ENCODE measurements at places on chromosomes 5 and 9.

DNA sequence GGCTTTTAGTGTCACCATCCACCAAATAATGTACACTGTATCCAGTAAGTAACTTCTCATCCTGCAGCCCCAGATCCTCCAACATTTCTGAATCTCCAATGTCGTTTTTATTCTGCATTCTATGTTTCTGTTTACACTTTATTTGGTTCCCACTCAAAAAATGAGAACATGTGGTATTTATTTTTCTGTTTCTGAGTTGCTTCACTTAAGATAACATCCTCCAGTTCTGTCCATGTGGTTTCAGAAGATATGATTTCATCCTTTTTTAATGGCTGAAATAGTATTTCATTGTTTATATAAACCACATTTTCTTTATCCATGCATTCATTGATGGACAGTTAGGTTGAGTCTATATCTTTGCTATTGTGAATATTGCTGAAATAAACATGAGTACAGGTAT is 677.3 kb upstream of the FTMT start:
- DNase-seq: no peak

GRCh38 chr5:40166802-40167201 is 512.9 kb upstream of the PTGER4 start:
- DNase-seq: no peak

DNA sequence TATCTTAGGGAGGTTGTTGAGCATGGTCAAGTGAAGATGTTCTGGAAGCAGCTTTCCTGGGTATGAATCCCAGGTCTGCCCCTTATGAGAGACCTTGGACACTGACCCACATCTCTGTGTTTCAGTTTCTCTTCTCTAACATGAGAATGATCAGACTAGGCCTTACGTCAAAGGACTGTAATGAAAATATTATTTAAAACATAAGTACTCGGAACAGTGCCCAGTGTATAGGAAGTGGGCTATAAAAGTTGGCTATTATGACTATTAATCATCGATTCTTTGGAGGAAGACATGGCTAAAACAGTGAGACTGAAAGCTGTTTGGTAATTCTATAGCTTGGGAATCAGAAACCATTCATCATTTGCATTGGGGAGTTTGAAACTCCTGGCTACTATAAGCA is 65.3 kb upstream of the MYO10 start:
- no peak for DNase-seq

GRCh38 chr5:14234204-14234603 is 91.1 kb downstream of the TRIO start:
- no peak for DNase-seq

- DNase-seq: no peak
Observed at GRCh38 chr5:143201589-143201988, 201.9 kb downstream of the NR3C1 start.

GRCh38 chr5:61186634-61187033 is 24.4 kb upstream of the SMIM15 start:
- no peak for DNase-seq

DNA sequence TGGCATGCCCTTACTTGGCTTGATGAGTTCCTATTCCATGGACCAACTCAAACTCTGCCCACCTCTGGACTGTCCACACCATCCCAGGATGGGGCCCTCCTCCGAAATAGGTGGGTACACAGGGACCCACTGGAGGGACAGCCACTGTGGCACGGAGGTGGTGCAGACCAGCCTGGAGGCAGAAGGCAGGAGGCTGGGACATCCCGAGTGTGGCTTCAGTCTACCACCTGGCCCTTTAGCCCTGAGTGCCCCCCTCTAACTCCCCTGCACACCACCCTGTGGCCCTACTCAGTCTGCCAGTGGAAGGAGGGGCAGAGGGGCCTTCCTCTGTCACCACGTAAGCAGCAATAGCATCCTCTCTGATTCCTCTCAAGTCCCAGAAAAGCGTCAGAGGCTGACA is 3.7 kb downstream of the IL3 start:
- no peak for DNase-seq

- no peak for DNase-seq
Observed at GRCh38 chr9:20139763-20140290, 351.0 kb upstream of the SLC24A2 start.

GRCh38 chr9:4366591-4367330 is 66.9 kb upstream of the GLIS3 start:
- peak; percentile 75 for DNase-seq

GRCh38 chr5:6485441-6485840 is 36.8 kb downstream of the UBE2QL1 start:
- DNase-seq: no peak

GRCh38 chr9:224582-225520 is 10.2 kb downstream of the DOCK8 start:
- DNase-seq: no peak

DNA sequence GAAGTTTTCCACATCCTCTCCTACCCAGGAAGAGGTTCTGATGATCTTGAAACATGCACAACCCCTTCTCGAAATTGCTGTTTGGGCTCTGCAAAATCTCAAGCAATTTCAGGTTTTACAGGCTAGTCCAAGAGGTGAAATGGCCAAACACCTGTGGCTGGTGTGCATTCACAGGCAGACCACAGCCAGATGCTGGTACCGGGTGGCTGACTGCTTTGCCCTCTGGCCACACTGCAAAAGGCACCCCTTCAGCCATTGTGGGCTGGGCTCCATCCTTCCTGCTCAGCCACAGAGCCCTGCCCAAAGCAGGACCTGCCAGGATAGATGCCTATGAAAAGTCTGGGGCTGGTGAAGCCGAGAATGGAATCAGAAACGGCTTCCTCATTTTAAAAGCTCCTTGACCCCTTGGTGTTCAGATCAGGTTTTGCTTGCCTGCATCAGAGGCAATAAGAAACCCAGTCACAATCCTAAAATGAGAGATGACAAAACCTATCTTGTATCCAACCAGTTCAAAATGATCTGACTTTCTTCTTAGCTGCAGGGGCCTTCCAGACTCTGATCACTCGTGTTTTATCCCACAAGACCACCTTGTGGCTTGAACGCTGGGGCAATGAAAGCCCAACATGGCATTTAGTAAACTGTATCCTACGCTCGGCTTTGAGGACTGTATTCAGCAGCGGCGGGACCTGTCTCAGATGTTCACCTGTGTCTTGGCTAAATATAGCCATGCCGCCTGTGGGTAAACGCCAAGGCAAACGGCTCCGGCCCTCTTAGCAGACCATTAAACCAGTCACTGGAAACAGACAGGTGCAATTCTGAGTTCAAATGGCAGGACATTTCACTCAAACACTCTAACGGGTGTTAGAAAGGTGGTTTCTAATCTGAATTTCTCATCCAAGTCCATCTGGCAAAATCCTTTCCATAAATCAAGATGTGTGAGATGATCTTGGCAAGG is 49.6 kb downstream of the EPB41L4B start:
- no peak for DNase-seq

DNA sequence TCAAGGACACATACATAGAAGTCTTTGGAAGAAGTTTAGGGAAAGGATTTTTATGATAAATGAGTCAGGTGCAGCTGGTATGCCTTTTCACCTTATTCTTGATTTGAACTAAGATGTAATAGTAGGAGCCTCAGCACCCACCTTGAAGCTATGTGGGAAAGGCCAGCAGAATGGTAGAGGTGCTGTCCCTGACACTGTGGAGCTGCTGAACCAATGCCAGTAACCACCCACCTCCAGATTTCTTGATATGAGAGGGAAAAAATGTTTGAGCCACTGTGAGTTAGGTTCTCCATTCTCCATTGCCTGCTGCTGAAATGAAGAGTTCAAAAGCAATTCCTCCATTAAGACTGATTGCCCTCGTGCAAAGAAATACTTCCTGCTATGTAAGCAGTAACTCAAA is 12.2 kb upstream of the HMGCR start:
- DNase-seq: no peak

DNA sequence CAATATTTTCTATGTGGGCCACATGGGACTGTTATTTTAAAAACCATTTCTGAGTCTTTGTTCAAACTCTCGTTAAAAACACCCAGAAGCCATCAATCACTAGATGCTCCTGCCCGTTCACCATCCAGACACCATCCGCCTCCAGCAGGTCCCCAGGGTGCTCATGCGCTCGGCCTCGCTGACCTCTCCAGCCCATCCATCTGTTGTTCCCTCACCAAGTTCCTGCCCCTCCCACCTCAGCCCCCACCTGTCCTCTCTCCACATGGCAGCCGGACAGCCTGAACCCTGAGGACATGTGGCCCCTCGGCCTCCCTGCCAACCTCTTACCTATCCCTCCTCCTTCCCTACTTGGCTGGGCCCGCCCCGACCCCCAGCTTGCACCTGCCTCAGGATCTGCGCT is 31.6 kb downstream of the NSUN2 start:
- no peak for DNase-seq

DNA sequence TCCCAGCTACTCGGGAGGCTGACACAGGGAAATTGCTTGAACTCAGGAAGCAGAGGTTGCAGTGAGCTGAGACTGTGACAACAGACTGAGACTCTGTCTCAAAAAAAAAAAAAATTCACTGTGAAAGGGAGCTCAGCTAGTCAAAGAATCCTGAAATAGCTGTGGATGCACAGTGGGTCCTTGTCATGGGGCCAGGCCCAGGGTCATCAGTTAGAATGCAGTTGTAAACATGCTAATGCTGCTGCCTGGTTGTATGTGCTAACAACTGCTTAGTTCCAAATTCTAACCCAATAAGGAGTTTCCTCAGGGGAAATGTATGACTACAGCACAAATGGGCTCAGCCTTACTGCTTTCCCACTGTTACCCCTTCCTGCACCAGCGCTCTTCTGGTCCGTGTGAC is 84.0 kb downstream of the PALM2AKAP2 start:
- no peak for DNase-seq

GRCh38 chr9:2050236-2050635 is 35.1 kb downstream of the SMARCA2 start:
- no peak for DNase-seq

DNA sequence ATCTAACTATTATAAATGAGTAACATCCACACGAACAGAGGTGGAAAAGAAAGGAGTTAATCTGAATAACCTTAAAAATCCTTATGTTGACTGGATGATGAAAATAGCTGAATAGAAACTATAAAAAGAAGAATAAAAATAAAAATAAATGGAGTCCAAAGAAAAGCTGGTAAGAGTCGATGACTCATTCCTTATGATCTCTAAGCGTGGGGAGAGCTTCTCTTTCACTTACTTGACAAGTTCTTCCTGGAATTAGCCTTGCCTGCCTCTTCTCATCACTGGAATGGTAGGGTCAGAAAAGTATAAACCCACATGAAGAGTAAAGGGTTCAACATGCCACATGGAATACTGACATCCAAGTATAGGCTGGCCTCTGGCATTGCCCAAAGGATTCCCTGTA is 477.0 kb upstream of the RGMB start:
- DNase-seq: no peak

GRCh38 chr9:121285835-121286687 is 18.1 kb downstream of the GSN start:
- DNase-seq: no peak

GRCh38 chr5:109486200-109486804 is 76.5 kb upstream of the PJA2 start:
- DNase-seq: no peak

DNA sequence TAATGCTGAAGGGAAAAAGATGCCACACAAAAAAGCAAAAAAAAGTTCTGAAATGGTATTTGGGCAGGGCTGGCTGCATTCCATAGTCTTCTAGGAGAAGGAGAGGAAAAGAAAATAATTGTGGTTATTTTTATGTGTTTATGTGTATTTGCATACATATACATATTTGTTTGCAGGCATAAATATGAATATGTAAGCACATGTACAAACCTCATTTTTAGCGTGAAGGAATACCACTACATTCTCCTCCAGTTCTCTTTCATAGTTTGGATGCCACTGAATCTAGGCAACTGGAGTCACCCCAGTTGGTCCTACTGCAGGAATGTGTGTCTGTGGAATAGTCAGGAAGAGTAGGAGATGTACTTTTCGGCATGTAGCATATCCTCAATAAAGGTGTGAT is 181.1 kb downstream of the YTHDC2 start:
- no peak for DNase-seq

DNA sequence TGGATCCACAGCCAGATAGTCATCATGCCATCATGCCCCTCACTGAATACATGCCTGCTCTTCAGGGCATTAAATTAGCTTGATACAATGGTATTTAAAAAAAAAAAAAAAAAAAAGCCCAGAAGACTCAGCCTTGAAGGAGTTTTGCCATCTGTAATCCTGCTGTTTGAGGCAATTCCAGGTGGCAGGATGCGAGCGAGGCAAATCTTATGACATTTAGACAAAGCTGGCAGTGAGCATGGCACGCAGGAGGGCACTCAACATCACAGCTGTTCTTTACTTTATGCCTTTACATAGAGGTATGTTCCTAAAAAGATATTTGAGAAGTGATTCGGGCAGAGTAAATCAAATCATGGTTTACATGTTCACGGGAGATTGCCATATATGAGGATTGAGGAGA is 692.0 kb upstream of the DMAC1 start:
- DNase-seq: no peak

DNA sequence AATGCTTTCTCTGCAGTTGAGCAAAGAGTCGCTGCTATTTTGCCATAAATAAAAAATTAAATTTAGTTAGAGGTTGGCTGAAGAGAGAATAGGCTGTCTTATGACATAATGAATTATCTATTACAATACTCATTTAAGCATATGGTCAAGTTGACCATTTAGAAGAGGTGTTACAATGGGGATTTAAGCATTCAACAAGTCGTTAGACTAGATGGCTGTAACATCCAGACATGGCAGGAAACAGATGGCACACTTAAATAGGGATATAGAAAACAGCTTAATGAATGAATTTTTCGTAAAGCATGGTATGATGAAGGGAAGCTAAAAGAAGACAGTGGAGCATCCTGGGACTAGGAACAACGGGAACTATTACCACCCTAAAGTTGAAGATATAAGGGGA is 160.3 kb upstream of the PTPRD start:
- no peak for DNase-seq

DNA sequence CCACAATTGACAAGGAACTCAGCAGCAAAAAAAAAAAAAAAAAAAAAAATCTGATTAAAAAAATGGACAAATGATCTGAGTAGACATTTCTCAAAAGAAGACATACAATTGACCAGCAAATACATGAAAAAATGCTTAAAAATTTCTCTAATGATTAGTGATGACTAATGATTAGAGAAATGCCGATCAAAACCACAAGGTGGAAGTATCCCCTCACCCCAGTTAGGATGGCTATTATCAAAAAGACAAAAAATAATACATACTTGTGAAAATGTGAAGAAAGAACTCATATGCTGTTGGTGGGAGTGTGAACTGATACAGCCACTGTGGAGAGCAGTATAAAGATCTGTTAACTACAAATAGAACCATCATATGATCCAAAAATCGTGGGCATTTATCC is 245.3 kb downstream of the OSTF1 start:
- DNase-seq: no peak

- no peak for DNase-seq
Observed at GRCh38 chr5:173793648-173794548, 94.3 kb upstream of the CPEB4 start.

- no peak for DNase-seq
Observed at GRCh38 chr5:74400067-74400466, 240.5 kb downstream of the ENC1 start.

- DNase-seq: no peak
Observed at GRCh38 chr5:141760753-141761152, 78.7 kb upstream of the ARAP3 start.

DNA sequence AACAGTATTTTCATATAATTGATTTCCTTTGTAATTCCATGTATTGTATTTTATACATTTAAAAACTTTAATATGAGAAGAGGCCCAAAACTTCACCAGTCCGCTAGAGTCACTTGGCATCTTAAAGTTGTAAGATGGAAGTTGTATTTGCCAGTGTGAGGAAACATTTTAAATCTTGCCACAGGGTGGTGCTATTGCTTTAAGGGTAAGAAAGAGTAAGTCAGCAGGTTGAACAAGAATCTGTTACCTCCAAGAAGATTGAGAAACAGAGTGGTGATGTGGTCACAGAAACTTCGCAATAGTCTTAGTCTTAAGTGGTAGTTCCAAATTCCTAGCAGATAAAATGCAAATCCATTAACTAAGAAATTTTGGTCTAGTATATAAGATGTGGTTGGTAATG is 39.8 kb upstream of the RANBP6 start:
- peak; percentile 50 for DNase-seq

All from putamen (tissue), 1 donor.